ENCODE measurements at places on chromosomes 11 and 22.

GRCh38 chr11:84407091-84407490, 1120.9 kb upstream of the CCDC90B start:
- no peak for DNase-seq

DNA sequence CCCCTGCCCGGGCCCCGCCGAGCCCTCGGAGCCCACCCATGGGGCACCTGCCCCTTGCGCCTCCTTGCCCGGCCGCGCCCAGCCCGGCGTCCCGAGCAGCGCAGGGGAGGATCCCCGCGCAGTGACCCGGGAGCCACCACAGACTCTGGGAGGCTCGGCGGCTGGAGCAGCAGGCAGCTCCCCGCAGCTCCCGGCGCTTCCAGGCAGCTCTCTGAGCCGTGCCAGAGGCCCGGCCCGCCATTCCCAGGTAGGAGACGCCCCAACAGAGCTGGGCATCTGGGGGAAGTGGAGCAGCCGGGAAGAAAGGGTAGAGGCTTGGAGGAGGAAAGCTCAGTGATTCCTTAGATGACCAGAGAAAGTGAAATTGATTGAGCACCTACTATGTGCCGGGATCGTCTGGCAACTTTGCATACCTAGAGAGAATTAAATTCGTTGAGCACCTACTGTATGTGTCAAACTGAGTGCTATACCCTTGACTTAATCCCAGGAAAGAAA, 670 bp downstream of the RASD2 start:
- no peak for DNase-seq

DNA sequence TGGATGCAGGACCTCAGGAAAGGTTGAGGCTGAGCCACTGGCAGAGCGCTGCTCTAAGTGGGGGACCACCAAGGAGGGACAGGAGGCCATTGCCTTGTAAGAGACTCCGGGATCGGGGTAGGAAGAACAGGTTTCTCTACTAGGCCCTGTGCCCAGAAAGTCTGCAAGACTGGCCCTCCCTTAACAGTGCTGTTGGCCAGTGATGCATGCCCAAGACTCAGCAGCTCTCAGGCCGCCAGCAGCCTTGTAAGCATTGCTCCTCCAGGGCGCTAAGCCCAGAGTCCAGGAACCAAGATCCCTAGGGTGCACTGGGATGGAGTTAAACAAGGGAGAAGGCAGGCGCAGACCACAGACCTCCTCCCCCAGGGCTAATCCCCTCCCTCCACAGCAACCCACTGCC, 39.3 kb upstream of the PANX1 start:
- no peak for DNase-seq

GRCh38 chr11:133949129-133949528, 7.6 kb downstream of the IGSF9B start:
- no peak for DNase-seq
